ENCODE measurements at places on chromosomes 5 and 9. TPM values are rescaled to one million over a fixed set of nuclear protein-coding genes. Genes with fewer than 3 reads are reported as not detected.

DNA sequence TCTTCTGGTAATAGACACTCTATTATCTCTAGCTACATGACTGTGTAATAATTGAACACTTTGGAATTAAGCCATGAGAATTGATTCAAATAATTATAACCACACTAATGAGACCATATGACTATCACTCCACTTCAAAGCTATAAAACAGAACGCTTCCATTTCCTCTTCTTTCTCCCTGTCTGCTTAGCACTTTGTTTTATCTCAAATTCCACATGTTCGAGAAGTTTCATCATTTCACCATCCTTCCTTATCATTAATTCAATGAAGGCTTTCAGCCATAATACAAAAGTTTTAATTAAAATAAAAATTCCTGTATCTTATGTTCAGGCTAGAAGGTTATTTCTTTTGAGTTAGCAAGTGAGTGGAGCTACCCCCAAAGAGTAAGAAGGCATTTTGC lies 7.4 kb upstream of the DCTN4 start:
- DNase-seq, result no peak

GRCh38 chr9:114235033-114235661 lies 79.8 kb downstream of the COL27A1 start:
- no peak for DNase-seq

- no peak for DNase-seq
Observed at GRCh38 chr9:127113191-127113972, 9.1 kb downstream of the ANGPTL2 start.

DNA sequence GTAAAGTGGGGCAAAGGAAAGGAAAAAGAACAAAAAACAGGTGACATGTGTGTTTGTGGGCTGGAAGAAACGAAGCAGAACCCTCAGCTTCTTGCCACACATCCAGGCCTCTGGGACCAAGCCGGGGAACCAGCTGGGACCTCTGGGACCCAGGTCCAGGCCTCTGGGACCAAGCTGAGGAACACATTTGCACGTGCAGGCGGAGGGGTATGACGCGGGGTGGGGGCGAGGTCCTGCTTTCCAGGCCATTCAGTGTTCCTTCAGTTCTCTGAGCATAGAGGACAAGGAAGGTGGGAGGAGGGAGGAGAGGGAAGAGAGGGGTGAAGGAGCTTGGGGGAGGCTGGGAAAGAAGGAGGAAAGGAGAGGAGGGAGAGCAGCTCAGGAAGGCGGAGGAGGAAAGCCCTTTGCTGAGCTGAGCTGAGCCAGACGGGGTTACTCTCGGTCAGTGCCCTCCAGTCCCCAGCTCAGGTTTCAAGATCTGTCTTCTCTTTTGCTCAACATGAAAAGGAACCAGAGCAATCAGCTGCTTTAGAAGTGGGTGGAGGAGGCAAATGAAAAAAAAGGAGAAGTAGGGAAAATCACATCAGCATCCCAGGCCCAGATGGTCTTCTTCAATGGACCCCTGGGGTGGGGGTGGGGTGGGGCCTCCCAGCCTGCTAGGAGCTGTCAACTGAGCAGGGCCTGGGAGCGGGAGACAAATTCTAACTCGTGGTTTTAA lies 59.1 kb downstream of the ABCA1 start:
- DNase-seq, result peak; percentile 90

Gene HSD17B3
- not detected for total RNA-seq

Gene ELOVL7
- 75.5 TPM for total RNA-seq

DNA sequence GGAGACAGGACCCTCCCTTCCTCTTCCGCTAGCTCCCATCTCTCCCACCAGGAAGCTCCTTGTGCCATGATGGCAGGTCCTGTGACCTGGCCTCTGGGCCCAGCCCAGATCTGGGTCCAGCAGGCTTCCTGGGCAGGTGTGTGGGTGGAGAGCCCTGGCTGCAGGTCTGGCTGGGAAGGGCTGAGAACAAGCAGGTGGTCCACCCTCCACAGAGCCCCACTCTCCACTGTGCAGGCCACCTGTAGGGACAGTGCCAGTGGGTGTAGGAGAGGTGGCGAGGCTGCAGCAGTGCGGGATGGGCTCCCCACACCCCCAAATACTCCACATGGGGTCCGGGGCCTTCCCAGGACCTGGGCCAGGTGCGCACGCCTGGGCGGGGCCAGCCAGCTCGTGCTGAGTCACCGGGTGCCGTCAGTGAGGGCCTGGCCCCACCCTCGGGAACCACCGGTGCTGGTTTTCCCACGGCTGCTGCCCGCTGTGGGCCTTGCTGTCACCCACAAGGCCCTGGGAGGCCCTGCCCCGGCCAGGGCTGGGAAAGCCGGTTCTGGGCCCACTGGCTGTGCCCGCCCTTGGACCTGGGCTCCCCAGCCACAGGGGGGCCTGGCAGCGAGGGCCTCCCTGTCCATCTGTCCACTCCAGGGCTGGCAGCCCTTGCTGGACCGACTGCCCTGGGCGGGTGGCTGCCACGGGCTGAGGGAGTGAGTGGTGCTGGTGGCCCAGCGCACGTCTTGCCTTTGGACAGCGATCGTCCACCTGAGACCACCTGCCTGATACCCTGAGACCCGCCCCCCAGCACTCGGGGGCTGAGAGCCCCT lies 9.3 kb upstream of the NRARP start:
- peak; percentile 89 for DNase-seq

DNA sequence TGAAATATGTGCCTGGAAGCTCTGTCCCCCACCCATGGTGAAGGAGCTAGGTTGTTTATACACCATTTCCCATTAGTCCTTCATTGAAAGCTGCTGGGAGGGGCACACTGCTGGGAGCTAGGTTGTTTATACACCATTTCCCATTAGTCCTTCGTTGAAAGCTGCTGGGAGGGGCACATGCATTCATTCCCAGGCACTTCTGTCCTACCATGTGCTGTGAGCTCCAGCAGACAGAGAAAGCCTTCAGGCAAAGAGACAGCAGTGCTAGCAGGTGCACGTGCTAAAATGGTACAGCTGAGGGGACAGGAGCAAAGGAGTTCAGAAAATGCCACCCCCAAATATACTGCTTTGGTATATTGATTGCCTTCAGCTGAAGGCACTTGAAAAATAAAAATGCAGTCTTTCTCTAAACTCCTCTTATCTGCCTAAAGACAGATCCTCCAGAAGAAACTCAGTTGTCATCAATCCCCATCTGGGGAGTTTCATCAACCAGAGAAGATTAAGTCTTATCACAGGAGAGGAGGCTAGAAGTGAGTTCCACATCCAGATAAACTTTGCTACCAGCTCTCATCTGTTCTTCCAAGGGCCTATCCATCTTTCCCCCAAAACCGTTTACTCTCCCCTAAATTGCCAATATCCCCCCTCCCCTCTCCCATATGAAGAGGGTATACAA lies 27.7 kb upstream of the DAPK1 start:
- DNase-seq, result no peak

DNA sequence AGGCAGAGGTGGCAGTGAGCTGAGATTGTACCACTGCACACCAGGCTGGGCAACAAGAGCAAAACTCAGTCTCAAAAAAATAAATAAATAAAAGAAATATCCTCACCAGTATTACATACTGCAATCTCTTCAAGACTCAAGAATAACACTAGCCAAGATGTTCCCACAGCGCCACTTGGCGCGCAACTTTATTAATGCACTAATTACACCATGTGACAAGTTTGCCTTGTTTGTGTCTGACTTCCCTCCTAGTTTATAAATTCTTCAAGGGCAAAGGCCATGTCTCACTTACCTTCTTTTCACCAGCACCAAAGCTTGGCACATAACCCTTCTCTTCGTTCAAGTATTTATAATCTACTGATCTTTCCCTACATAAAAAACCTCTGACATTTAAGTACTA lies 4.8 kb downstream of the SKP1 start:
- DNase-seq, result no peak

GRCh38 chr9:92165484-92165883 lies 50.3 kb upstream of the SPTLC1 start:
- no peak for DNase-seq

Gene NKD2
- 9.4 TPM for total RNA-seq

- DNase-seq, result no peak
Observed at GRCh38 chr5:127754259-127754658, 51.1 kb downstream of the CCDC192 start.

Gene BRIX1
- 13.4 TPM for total RNA-seq

Gene SPATA31C1
- total RNA-seq, result not detected

GRCh38 chr9:134027561-134027960 lies 2.3 kb downstream of the BRD3OS start:
- DNase-seq, result no peak

- no peak for DNase-seq
Observed at GRCh38 chr9:129323999-129324553, 146.0 kb upstream of the IER5L start.

- no peak for DNase-seq
Observed at GRCh38 chr9:1018121-1018520, 32.0 kb upstream of the DMRT2 start.

GRCh38 chr5:28355831-28356230 lies 1317.4 kb upstream of the CDH9 start:
- DNase-seq, result no peak

Gene PCDHGA7
- total RNA-seq, result 2.2 TPM

GRCh38 chr9:116687754-116688135 lies 640 bp downstream of the TRIM32 start:
- DNase-seq, result no peak

- no peak for DNase-seq
Observed at GRCh38 chr5:19175776-19176570, 812.0 kb downstream of the CDH18 start.

- no peak for DNase-seq
Observed at GRCh38 chr5:134614450-134615085, 18.1 kb downstream of the SAR1B start.

- no peak for DNase-seq
Observed at GRCh38 chr5:135433681-135434426, 13.3 kb downstream of the DCANP1 start.

DNA sequence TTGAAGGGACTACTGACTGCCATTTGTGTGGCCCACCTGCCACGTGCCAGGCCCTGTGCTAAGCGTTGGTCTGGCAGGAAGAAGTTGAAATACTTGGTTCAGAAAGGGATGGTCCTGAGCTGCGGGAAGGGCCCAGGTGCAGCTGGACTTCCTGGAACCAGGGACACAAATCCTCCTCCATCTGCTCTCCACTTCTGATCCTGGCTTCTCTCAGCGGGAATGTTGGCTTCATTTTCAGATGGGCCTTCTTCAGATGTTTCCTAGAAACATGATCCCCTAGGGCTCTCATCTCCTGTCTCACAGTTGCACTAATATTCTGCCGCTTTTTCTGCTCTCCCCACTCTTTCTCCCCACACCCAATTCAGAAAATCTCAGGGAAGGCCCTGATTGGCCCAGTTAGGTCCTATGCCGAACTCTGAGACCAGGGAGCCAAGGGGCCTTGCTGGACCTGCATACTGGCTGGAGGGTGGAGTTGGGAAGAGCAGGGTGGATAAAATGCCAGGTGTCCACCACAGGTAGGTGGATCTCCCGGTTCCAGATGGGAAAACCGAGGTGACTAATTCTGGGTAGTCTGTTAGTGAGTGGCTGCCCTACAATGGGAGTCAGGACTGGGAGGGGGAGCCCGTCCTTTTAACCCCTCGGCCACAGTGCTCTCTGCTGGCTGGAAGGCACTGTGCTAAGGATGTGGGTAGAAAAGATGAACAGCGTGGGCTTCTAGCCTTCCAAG lies 19.4 kb downstream of the PSAT1 start:
- peak; percentile 60 for DNase-seq

DNA sequence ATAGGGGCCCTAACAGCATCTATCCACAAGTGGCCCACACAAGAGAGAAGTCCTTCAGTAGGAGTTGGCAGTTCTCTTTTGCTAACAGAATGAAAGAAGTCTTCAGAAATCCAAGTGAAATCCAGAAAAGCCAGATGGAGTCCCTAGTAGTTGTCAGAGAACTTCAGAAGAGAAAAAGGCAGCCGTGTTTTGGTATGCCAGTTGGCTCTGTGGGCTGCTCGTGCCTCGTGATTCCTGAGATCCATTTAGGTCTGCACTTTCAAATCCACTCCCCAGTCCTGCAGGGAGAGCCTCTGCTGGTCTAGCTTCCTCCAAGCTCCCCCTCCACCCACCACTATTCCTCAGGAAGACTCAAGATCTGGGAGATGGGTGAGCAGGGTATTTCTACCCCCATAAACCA lies 69.0 kb downstream of the CFAP90 start:
- no peak for DNase-seq

Gene EQTN
- not detected for total RNA-seq

DNA sequence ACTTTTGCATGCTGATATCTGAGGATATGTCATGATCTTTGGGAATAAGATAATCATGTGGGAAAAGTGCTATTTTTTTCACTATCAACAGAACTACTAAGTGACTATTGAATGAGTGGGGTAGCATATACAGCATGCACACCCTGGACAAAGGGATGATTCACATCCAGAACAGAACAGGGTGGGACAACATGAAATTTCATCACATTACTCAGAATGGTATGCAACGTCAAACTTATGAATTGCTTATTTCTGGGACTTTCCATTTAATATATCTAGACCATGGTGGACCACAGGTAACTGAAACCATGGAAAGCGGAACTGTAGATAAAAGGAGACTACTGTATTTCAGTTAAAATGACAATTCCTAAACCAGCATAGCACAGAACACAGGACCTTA lies 370.0 kb downstream of the HINT1 start:
- DNase-seq, result no peak

Gene SLC34A1
- 0.12 TPM for total RNA-seq
